CD4-positive, alpha-beta T cell treated with Interleukin-2 at 100 ng/mL for 4 hours (primary cell): ENCODE measurements at places on chromosomes 7 and 10.

- DNase-seq = no peak
Measured at GRCh38 chr10:124236816-124237215, 143.4 kb upstream of the CHST15 start.

- DNase-seq = no peak
Measured at GRCh38 chr7:116772423-116772863, 89.9 kb upstream of the CAPZA2 start.

GRCh38 chr7:94908323-94909178 is 1.2 kb downstream of the PPP1R9A start:
- DNase-seq = no peak

GRCh38 chr10:19816411-19817230 is at the start of gene PLXDC2:
Gene PLXDC2, plus strand, starts transcription at chr10:19816432.
- DNase-seq = no peak

GRCh38 chr10:69439813-69440506 is 11.3 kb upstream of the TSPAN15 start:
- DNase-seq = no peak

GRCh38 chr10:80530251-80530650 is 7.5 kb upstream of the SH2D4B start:
- DNase-seq = peak; percentile 48

DNA sequence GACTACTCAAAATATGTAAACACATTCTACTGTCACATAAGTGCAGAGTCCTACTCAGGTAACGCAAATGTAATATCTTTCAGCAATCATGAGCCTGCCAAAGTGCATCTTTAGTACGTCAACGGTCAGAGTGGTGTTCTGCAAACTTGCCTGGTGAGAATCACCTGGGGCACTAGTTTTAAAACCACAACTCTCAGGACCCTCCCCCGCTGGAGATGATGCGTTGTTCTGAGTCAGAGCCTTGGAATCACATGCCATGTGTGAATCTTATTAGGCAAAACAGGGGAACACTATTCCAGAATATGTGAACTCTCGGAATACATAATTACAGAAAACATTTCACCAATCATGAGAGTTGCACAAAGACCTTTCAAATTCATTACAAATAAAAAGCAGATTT is 115.7 kb downstream of the TPK1 start:
- DNase-seq = no peak

- no peak for DNase-seq
Measured at GRCh38 chr10:76558586-76558985, 1079.0 kb downstream of the KCNMA1 start.

DNA sequence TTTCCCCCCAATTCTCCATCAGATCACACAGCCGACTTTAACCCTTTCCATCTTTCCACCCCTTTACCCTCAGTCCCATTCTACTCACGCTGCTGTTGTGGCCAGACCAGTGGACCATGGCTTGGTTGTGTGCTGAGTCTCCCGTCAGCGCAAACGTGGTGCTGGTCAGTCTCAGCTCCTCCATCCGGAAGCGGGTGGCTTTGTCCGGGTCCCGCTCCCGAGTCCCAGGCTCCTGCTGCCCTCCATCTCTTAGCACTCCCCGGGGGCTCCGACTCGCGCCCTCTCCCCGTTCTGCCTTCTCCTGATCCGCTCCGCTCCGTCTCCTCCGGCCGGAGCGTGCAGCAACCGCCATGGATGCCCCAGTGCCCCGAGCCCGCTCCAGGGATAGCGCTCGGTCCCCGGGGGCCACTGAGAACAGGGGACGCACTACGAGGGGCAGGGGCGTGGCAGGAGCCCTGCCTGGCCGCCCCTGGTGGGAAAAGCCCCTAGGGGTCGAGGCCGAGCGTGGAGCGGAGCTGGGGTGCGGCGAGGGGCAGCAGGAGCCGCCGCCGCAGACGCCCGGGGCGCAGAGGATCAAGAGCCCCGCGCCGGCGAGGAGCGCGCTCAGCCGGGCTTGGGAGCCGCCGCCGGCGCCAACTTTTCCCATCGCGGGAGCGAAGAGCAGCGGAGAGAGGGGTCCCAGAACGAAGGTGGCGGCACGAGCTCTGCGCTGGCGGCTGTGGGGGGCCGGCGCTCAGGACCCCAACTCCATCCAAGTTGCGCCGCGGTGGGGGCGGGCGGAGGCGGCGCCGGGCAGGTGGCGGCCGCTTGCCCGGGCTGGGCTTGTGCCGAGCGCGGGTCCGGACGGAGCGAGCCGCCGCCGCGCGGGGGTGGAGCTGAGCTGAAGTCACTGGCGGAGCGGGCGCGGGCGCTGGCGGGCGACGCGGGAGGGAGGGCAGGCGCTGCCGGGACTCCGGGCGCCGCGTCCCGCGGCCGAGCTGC is at the start of gene SORCS1:
Gene SORCS1 (minus strand): TSS at position 826 of the 981 bp plus-strand sequence.
- no peak for DNase-seq

DNA sequence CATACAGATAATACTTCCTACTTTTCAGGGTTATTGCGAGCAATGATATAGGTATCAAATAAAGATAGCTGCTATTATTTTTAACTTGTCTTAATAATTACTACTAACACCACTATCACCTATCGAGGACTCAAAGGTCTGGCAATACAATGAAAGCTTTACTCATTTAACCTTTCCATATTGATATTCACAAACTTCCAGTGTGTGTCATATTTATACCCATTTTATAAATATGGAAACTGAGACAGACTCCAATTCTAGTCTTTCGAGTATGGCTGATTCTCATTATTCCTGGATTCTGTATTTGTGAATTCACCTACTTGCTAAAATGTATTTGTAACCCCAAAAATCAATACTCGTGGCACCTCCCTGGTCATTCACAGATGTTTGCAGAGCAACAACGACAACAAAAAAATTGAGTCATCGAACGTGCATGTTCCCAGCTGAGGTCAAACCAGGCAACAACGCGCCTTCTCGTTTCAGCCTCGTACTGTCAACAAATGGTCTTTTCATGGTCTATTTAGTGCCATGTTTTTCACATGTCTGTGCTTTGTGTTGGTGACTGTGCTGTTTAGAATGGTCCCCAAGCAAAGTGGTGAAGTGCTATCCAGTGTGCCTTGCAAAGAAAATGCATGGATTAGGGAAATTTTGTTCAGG is 51.7 kb downstream of the SMURF1 start:
- DNase-seq = no peak

- no peak for DNase-seq
Measured at GRCh38 chr7:32069116-32069650, 1.0 kb downstream of the PDE1C start.

- peak; percentile 87 for DNase-seq
Measured at GRCh38 chr10:119268871-119269506, 61.6 kb downstream of the GRK5 start.

- DNase-seq = no peak
Measured at GRCh38 chr10:15181576-15182156, 13.2 kb upstream of the NMT2 start.

DNA sequence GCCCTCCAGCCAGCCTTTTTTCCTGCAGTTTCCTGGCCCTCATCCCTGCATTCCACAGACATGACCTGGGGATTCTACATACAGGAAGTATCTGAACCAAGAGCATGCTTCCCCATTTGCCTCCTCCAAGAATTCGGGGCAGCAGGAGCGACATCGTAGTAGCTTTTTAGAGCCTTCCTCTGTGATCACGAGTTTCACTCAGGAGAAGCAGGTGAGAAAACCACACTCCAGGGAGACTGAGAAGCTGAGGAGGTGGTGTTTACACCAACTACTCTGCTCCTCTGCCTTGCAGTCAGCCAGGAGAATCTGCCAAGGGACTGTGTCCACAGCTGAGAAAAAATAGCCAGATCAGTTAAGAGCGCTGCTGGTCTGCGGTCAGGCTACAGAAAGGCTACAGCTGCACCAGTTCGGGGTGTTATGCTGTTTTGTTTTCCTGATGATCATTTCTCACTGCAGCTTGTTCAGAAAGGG is 54.1 kb downstream of the HSPA12A start:
- no peak for DNase-seq

DNA sequence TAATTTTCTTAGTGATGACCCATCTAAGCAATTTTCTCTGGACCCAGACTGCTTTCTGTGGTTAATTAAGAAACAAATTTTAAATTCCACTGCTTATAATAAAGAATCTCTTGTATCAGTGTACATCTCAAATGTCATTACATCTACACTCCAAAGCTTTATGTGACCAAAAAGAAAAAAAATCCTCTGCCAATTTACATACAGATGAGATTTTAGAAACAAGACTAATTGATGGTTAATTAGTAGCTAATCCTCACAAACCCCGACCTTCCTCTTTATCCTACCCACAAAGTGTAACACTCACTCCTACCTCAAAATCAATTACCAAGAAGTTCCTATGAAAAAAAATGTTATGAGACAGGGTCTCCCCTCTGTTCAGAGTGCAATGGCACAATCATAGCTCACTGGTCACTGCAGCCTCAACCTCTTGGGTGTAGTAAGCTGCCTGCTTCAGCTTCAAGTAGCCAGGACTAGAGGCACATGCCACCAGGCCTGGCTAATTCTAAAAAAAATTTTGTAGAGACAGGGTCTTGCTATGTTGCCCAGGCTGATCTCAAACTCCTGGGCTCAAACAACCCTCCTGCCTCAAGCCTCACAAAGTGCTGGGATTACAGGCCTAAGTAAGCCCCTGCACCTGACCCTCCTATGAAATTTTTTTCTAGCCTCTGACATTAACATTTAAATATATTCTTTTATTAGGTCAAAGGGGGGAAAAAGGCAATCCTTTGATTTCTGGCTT is 14.8 kb downstream of the KIF5B start:
- DNase-seq = no peak

- DNase-seq = no peak
Measured at GRCh38 chr7:31805209-31805818, 118.3 kb downstream of the PPP1R17 start.

DNA sequence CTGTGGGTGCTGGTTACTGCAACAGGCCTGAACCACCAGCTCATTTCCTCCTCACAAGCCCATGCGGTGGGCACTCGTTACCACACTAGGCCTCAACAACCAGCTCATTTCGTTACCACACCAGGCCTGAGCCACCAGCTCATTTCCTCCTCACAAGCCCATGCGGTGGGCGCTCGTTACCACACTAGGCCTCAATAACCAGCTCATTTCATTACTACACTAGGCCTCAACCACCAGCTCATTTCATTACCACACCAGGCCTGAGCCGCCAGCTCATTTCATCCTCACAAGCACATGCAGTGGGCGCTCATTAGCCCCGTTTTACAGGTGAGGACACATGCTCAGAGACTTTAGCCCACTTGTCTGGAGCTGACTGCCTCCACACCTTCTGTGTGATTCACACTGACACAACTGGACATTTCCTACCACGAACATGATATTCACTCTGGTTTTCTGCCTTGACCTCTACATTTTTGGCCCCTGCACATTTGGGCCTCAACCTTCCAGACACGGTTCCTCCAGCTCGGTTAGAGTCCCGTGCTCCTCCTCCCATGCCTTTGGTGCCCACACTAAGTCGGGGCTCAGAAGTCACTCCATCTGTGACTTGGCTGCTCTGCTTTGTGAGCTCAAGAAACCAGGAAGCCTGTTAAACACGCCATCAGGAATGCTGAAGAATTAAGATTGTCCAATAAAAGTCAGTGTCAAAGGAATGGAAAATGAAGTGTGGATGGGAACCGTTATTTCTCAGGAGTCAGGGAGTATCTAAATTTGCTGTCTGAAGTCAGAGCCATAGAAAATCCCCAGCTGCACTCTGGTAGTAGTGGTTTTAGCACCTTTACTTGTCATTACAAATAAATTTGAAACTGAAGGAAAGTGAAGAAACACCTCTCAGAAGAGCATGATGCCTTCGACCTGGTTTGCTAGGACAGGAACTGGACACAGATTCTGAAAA is 55.8 kb upstream of the LANCL2 start:
- peak; percentile 64 for DNase-seq

- no peak for DNase-seq
Measured at GRCh38 chr10:4541292-4541691, 284.7 kb upstream of the AKR1E2 start.

- no peak for DNase-seq
Measured at GRCh38 chr10:29725133-29725720, 90.5 kb upstream of the SVIL start.

- no peak for DNase-seq
Measured at GRCh38 chr10:126021833-126022500, 125.6 kb downstream of the FANK1 start.

- DNase-seq = no peak
Measured at GRCh38 chr10:75651417-75651816, 220.0 kb downstream of the LRMDA start.

GRCh38 chr7:118005026-118005425 is 131.8 kb upstream of the CTTNBP2 start:
- DNase-seq = no peak

DNA sequence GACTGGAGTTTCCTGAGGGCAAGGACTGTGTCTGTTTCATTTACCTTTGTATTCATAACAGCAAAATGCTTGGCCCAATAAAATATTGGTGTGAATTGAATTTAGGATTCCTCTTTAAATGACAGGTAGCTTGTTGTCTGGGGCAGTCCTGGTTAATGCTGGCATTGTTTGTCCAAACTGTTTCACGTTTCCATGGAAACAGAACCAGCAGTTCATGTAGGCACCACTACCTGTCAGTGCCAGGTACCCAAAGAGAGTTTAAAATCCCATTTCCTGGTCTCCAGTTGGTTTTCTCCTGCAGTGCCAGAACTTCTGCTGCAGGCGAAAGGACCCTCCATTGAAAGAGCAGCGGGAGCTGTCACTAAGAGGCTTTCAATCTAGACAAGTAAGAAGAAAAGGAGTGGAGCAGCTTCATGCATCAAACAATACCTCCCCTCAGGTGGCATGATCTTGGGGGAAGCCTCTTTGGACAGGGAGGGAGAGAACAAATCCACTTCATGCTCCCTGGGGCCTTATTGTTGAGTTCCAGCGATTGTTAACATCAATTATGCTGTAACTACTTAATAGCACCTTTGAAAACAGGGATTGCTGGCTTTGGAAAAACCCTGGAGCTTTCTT is 109.6 kb downstream of the KIF20B start:
- no peak for DNase-seq

- DNase-seq = no peak
Measured at GRCh38 chr7:23603632-23604295, 6.6 kb downstream of the CCDC126 start.

DNA sequence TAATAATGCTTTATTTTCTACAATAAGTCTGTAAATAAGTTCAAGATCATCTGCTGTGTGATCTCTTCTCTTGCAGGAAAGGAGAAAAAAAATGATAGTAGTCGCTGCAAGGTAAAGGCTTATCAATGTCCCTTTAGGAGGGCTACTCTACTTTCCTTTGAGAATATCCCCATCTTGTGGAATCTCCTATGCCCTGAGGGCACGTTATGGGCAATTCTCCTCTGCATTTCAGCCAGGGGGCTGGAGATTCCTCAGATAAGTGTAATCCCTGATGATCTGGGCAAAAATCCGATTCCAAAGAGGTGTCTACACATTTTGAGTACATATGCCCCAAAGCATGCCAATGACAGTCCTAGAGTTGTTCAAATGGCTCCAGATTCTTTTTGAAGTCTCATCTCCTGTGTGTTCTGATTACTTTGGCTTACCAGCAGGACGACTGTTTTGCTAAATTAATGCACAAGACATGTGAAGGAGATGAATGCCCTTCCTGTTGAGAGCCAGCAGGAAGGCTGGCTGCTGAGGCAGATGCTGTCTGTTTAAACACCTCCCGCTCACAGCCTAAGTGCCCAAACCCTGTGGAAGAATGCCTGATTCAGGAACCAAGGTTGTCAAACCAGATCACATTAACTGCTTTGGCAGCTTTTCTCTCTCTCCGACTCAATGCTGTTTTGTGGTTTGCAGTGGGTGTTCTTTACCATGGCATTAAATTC is 171.2 kb upstream of the COL1A2 start:
- DNase-seq = no peak

- DNase-seq = no peak
Measured at GRCh38 chr10:80429521-80429973, 21.2 kb downstream of the PRXL2A start.

GRCh38 chr10:87702973-87703294 is 43.3 kb downstream of the PAPSS2 start:
- no peak for DNase-seq

- no peak for DNase-seq
Measured at GRCh38 chr7:25908154-25908949, 243.6 kb upstream of the NFE2L3 start.
